ENCODE measurements at places on chromosomes 12 and 14. TPM values are rescaled to one million over a fixed set of nuclear protein-coding genes. Genes with fewer than 3 reads are reported as not detected.

DNA sequence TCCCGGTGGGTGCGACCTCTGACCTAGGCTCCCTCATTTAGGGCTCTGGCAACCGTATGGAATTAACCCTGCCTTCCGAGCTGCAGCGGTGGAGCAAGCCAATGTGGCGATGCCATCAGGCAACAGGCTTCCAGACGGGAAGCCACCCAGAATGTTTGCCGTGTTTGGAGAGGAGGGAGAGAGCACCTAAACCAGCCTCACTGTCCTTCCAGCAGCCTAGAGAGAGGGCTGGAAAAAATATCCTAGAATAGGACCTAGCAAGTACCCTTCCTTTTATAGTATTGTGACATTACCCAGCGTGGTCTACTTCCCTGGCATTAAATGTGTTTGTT is 287 bp upstream of the SLC2A13 start:
- no peak for DNase-seq

GRCh38 chr14:60164712-60165546 is at the start of gene DHRS7:
Gene DHRS7 (minus strand): TSS chr14:60165398. CDS start chr14:60165309, 89 bp downstream.
- peak; percentile 81 for DNase-seq

- no peak for DNase-seq
Measured at GRCh38 chr12:14751986-14752385, 51.3 kb downstream of the WBP11 start.

The KRT75 gene
- total RNA-seq: not detected

The HOXC9 gene
- total RNA-seq: not detected

- DNase-seq: no peak
Measured at GRCh38 chr12:15688838-15689625, 100.2 kb downstream of the EPS8 start.
